Stimulated activated CD4-positive, alpha-beta T cell treated with anti-CD3 and anti-CD28 coated beads, Interleukin-15, amount 100 ng/mL, for 48 hours (primary cell): ENCODE measurements at places on chromosomes 11 and 22.

- no peak for DNase-seq
These were observed 1.5 kb downstream of the ATM start for GRCh38 chr11:108224366-108224765.

GRCh38 chr22:41517172-41518047 is 26.9 kb downstream of the POLR3H start:
- peak; percentile 53 for DNase-seq

GRCh38 chr11:119509282-119509841 is 86.4 kb upstream of the THY1 start:
- no peak for DNase-seq

DNA sequence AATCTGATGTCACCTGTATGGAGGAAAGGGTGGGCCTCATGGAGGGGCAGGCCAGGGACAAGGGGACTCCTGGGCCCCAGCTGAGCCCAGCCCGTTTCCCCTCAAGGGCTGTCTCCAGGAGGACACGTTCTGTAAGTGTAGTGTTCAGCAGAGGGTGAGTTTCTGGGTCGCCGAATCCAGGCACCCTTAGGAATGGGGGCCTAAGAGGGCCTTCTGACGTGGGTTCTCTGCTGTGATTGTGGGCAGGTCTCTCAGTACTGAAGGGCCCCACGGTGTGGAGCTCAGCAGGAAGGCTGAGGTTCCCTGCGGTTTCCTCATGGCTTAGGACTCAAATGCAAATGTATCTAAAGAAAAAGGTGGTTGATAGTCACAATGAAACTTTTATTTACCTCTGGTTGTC is 6.5 kb downstream of the PTDSS2 start:
- DNase-seq, result no peak

GRCh38 chr11:40032331-40032730 is 1427.1 kb downstream of the LRRC4C start:
- DNase-seq, result no peak

GRCh38 chr11:45395947-45396346 is 109.8 kb upstream of the SYT13 start:
- DNase-seq, result no peak

DNA sequence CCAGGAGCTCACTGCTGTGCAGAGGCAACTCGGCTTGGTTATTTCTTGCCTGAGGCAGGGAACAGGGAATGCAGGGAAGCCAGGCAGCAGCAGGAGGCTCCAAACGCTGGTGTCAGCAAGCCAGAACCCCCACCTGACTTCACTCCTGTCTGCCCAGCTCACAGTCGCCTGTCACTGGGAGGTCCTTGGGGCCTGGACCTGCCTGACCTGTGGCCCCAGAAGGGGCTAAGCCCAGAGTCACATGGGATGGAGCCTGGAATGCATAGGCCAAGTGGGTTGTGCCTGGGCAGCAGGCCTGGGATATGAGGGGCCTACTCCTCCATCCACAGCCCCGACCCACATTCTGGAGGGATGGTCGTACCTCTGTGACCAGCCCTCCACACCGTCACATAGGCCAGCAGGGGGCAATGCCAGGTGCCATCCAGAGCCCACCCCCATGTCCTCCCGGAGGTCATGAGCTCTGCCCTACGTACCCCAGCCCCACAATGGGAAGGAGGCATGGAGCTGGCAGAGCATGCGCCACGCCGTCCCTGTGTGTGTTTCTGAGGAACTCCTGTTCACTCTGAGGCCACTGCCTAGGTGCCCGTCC is 5.2 kb downstream of the RASSF7 start:
- DNase-seq, result no peak

- no peak for DNase-seq
These were observed 16.1 kb upstream of the PCF11 start for GRCh38 chr11:83140691-83141455.

DNA sequence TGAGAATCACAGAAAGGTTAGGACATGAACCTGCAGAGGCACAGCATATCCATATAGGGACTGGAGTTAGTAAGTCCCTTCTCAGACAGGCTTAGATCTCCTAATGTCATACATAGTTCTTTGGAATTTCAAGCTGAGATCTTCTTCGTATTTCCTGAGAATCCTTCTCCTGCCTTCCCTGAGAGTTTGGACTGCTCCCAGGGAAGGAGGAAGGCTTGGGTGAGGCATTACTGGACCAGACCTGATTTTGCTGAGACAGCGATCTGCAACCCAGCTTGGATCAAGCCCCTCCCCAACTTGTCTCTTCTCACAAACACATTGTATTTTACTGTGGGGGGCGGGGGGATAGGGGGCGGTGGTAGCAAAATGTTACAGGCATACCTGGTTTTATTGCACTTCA is 108.5 kb downstream of the TSPAN18 start:
- DNase-seq, result no peak

DNA sequence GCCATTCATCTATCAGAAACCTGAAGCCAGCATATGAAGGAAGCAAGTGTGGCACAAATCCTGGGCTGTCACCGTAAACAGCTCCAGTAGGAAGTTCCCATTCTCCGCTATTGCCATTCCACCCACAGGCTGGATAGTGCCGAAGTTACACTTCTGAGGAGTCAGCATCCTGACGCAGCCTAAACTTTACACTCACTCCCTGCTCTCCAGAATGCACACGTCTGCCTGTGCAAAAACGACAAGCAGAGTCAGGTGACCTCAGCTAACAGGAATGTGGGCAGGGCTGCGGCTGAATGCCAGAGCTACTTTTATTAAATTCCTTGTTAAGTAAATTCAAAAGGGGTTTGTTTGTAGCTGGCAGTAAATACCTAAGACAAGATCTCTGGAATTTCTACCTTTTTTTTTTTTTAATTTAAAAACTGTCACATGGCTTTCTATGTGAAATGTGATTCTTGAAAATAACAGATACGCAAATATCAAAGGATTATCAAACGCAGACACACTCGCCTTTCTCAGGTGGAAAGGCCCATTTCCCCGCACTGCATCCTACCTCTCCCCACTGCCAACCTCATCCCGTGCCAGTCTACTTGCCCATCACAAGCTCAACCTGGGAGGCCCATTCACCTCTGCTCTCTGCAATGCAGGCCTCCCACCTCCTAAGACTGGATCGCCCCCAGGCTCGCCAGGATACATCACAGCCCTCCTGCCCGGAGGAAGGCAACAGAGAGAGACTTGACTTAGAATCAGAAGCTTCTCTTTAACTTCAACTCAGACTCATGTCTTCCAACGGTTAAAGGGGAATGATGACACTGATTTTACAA is 33.5 kb downstream of the NFRKB start:
- DNase-seq, result no peak

- DNase-seq, result peak; percentile 47
These were observed 113.1 kb upstream of the NNMT start for GRCh38 chr11:114183044-114183511.

- no peak for DNase-seq
These were observed 63.8 kb upstream of the RRAS2 start for GRCh38 chr11:14422814-14423182.

- DNase-seq, result no peak
These were observed at the start of gene ISX for GRCh38 chr22:35065796-35066218. ISX (plus strand) TSS chr22:35066158; CDS start chr22:35067088, 930 bp downstream.

DNA sequence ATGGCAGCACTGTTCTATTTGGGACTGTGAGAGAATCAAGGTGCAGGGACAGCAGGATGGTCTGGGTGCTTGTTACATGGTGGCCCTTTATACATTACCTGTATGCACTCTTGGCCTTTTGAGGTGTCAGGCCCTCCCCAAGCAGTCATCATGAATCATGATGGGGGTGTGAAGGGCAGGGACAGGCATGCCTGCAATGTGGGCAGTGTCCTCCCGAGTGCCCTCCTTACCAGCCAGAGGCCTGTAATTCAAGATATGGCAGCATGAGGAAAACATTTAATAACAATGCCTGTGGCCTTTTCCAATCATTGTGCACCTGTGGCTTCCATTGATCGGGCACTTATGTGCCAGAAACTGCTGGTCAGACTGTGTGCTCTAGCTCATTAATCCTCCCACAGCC is 25.5 kb upstream of the CYP2D6 start:
- no peak for DNase-seq
